ENCODE measurements at places on chromosomes 3 and 15. TPM values are rescaled to one million over a fixed set of nuclear protein-coding genes. Genes with fewer than 3 reads are reported as not detected.

Gene ARL14
- 0.11 TPM for total RNA-seq

Gene CHMP2B
- 49.9 TPM for total RNA-seq

Gene VEPH1
- total RNA-seq: 55.6 TPM

Gene MST1R
- 1.3 TPM for total RNA-seq

Gene MORF4L1
- total RNA-seq: 468 TPM

Gene EPHA6
- not detected for total RNA-seq

Gene ACTL6A
- 47.2 TPM for total RNA-seq

Gene PARP6
- total RNA-seq: 28.8 TPM

Gene RASGRF1
- not detected for total RNA-seq

Gene CORO2B
- 5.9 TPM for total RNA-seq
